Effector memory CD8-positive, alpha-beta T cell (primary cell): ENCODE measurements at places on chromosomes 1 and 21.
A peak's percentile ranks its signal among the peaks of the same experiment; 100 is the strongest.

DNA sequence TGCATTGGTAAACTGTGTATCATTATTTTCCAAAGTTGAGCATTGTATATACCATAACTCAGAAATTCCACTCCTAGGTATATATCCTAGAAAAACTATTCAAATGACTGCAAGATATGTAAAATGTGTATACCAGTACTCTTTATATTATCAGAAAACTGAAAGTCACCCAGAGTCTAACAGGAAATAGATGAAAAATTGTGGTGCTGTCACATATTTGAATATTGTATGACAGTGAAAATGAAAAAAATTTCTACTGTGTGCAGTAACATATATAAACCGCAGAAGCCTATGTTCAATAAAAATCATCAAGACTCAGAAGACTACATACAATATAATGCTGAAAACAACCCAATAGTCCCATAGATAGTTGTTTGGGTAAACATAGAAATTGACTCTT is 74.4 kb upstream of the LYPLAL1 start:
- no peak for DNase-seq

DNA sequence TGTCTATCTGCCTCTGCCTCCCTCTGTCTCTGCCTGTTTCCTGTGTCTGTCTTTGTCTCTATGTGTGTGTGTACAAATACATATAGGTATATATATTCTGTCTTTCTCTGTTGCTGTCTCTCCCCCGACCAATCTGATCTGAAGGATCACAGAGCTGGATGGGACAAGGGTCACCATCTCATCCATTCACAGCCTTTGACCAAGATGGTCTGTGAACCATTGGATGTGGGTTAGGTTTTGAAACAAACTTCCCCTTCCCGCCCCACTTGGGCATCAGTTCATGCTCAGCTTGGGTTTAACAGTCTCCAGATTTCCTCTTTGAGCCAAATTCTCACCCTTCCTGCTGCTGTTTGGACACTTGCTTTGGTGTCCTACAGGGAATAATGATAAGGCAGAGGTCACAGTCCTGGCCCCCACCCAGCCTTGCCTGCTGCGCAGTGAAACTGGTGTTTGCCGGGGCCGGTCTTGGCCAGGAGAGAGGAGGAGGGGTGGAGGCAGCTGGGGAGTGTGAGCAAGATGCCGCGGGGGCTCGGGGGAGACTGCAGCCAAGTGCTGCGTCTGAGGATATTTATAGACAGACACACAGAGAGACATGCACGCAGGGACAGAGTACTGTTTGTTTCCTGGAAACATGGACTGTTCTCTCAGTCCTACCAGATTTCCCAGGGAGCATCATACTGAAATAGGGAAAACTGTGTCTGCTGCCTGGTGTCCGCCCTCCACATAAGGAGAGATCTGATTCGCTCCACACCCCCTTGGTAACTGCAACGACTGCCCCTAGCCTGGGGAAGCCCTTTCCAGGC is 27.0 kb upstream of the BTG2 start:
- DNase-seq, result no peak

- no peak for DNase-seq
These were observed 34.5 kb downstream of the TYW3 start for GRCh38 chr1:74767490-74767889.

GRCh38 chr1:223733898-223734852 is 21.8 kb downstream of the CAPN2 start:
- DNase-seq, result no peak

GRCh38 chr1:13663969-13664368 is 36.0 kb upstream of the PRDM2 start:
- DNase-seq, result no peak

GRCh38 chr21:42970946-42971653 is 3.3 kb upstream of the PKNOX1 start:
- DNase-seq, result no peak

DNA sequence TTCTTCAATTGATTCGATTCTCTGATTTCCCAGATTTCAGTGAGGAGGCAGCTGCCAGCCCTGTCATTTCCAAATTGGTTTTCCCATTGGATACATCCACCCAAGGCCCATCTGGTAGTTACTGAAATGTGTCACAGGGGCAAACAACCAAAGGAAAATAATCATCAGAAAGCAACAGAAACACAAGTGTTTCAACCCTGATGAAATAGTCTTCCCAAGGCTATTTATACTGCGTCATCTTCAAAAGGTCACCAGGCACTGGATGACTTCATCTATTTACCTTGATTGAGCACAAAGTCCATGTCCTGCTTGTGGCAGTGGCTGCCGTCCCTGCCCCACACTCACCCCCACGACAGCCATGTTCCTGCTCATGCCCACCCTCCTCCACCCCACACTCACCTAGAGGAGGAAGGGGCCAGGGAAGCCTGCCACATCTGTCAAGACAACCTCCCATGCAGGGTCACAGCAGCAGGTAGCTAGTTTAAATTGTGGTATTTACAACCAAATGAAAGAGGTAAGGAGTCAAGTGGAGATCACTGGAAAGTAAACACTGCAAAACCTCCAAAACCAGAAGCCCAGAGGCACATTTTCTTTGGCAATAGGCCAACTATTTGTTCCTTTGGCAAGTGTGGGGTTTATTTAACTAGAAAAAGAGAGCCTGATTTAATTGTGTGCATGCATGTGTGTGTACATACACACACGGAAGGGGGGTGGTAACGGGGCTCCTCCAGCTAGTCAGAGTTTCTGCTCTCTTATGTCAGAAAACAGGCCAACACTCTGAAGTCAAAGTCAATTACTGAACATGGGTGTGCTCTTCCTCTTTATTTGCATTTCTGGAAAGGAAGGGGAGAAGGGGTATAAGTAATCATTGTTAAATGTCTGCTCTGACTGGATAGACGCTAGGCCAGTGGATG is 49.5 kb upstream of the RAB4A start:
- no peak for DNase-seq

- DNase-seq, result no peak
These were observed 177.2 kb upstream of the RUNX1 start for GRCh38 chr21:35226328-35226727.

DNA sequence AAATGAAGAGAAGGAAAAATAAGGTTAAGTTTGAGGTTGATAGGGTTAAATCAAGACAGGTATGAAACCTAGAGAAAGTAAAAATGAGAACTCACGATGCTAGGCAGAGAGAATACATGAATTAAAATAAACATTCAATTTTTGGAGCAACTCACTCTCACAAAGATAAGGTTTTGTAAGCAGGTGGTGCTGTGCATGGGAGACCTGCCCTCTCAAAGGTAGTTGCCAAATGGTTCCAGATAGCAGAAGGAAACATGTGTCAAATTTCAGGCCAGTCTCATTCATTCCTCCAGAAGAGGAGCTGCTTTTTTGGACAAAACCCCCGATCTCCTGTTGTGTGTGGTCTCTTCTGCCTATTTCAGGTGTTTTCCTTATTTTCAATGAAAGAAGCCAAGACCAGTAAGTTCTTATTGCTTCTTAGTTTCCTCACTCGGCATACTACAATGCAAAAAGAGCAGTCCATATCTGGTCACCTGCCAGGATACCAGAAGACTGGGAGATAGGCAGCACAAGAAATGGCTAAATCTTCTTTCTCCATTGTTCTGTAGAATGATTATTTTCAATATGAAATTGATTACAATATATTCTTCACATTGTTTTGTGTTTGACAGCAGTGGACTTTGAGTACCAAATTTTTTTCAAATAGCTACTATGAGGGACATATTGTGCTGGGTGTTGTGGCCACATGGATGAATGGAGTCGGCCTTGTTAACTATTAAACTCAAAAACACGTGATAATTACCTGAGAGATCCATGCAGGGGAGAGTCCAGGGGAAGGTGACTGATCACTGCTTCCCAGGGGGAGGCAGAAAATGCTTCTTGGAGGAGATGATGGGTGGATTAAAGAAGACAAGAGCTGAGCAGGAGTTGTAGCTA is 3.6 kb downstream of the CR1L start:
- DNase-seq, result no peak

- DNase-seq, result no peak
These were observed 640 bp downstream of the JTB start for GRCh38 chr1:153976819-153977249.

DNA sequence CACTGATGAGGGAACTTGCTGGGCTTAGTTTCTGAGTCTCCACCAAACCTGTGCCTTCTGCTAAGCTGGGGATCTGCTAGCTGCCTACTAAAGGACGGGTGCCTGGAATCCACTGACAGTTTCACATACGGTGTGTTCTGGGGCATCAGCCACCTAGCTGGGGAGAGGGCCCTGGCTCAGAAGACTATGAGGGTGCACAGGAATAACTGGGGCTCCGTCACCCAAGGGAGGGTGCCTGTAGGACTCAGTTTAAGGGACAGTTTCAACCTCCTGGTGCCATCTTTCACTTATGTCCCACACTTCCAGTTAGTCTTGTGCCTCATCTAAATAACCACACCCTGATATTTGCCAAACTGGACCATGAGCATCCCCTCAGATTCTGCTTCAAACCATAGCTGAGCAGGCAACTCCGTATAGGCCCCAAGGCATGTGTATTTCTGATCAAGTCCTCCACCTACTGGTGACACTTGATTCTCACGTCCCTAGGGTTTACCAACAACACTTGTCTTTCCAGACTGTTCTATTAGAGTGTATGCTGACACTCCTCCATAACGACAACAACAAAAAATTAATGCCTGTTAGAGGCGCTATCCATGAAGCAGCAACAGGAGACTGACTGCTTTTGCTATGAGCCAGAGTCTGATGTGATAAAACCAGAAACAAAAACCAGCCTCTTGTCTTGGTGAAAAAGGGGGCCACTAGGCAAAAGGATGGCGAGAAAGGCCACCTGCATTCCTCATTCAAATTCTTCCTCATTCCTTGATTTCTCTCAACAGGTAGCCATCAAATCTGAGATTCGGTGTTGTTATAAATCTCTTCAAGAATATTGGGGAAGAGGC is 55.0 kb upstream of the PAXBP1 start:
- peak; percentile 11 for DNase-seq

DNA sequence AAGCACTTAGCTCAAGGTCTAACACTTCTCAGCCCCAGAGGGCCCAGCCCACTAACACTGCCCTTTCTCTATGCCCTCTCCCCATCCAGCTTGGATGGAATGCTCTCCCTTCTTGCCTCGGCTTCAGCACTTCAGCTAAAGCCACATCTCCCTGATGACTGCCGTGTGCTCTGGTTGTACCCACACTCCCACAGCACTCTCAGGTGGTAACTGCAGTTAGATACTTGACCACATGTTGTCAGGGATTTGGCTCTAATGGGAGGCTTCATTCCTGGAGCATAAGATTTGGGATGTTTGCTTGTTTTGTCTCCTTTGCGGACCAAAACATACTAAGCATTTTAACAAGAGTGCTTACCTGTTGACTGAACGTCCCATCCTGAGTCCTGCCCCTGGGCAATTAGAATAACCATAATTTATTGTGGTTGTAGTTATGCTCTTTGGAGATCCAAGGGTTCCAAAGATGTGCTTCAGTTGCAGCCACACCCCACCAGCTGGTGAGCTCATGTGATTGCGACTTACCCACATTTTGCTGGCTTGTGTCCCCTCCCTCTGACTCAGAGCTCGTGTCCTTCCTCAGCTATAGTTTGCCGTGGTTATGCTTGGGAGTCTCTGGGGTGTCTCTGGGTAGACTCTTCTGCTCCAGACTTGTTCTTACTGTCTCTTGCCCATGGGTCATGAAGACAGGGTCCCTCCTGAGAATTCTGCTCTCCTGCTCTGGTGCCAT is 7.7 kb upstream of the SLC26A9 start:
- no peak for DNase-seq

- DNase-seq, result no peak
These were observed 33.1 kb upstream of the C1orf146 start for GRCh38 chr1:92184632-92185031.

GRCh38 chr1:208111646-208112190 is 132.5 kb downstream of the PLXNA2 start:
- DNase-seq, result no peak

DNA sequence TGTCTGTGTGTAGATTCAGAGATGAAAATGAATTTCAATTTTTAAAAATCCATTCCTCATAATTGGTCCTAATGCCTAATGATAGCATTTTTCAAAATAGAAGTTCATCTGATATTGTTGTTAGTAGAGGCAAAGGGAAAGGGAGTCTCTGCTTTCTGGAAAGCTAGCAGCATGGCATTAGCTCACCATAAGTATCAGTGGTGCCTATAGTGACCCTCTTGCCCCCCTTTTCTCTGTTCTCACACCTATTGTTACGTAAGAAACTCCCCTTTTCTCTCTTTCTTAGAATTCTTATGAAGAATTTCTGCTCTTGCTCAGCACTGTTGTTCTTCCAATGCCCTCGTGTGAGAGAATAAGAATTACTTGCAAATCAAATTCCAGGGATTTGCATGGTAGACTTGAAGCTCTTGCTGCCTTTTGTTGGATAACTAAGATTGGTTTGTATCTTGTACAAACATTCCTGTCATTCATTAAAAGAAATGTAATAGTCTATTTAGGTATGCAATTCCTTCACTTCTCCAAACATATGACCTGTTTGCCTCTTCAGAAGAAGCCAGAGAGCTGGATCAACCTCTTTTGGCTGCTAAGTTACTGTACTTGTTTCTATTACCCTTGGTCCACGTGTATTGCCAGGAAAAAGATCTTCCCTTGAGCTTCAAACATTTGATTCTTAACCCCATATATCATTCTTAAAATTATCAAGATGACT is 69.2 kb upstream of the MAGI3 start:
- no peak for DNase-seq

DNA sequence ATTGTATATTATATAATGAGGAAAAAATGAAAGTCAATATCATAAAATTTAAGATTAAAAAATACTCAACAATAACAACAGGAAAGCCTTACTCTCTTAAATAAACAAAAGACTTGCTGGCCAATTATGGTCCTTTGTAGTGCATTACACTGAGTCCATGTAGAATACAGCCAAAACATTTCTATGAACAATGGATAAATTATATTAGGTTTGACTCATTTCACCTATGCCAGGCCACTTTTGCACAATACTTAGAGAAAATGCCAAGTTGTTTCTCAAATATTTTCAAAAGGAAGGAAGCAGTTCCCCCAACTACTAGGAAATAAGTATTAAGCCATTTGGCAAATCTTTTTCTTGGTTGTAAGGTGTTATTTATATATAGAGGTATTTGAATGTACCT is 19.8 kb upstream of the UCK2 start:
- DNase-seq, result no peak

- DNase-seq, result no peak
These were observed 17.6 kb downstream of the RNF11 start for GRCh38 chr1:51253691-51254090.

- no peak for DNase-seq
These were observed 1.8 kb downstream of the RERE start for GRCh38 chr1:8815582-8816151.

- no peak for DNase-seq
These were observed 2.4 kb upstream of the SHISA4 start for GRCh38 chr1:201886103-201886885.

DNA sequence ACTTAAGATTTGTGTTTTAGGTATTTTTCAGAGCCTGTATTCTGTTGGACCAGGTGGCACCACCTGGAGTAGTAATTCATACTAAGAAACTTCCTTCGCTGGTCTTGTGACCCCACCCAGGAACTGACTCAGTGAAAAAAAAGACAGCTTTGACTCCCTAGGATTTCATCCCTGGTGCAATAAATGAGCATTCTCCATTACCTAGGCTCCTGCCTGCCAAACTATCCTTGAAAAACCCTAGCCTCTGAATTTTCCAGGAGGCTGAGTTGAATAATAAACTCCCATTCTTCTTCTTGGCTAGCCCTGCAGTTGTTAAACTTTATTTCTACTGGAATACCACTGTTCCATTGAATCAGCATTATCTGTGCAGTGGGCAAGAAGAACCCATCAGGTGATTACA is 10.6 kb upstream of the RGS18 start:
- no peak for DNase-seq
